ENCODE measurements at places on chromosomes 1 and 21.
A peak's percentile ranks its signal among the peaks of the same experiment; 100 is the strongest.

DNA sequence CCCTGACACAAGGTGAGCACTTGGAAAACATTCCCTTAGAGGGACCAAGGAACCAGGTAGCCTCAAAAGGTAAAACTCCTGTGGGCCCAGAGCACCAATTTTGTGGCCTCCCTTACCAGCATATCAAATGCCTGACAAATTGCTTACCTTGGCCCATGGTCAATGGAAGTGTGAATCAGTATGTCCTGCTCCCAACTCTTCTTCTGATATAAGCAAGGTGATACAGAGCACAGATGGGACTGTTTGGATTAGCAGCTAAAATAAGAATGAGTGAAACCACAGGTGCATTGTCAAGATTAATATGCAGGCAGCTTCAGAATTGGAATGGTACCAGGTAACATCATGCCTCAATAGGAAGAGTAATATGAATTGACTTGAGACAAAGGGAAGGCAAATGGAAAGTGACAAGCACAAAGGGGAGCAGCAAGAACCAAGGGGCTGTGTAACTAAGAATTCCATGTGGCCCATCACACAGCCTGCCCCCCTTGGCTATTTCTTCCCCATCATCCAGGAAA lies 156.8 kb upstream of the KCND3 start:
- DNase-seq = no peak

DNA sequence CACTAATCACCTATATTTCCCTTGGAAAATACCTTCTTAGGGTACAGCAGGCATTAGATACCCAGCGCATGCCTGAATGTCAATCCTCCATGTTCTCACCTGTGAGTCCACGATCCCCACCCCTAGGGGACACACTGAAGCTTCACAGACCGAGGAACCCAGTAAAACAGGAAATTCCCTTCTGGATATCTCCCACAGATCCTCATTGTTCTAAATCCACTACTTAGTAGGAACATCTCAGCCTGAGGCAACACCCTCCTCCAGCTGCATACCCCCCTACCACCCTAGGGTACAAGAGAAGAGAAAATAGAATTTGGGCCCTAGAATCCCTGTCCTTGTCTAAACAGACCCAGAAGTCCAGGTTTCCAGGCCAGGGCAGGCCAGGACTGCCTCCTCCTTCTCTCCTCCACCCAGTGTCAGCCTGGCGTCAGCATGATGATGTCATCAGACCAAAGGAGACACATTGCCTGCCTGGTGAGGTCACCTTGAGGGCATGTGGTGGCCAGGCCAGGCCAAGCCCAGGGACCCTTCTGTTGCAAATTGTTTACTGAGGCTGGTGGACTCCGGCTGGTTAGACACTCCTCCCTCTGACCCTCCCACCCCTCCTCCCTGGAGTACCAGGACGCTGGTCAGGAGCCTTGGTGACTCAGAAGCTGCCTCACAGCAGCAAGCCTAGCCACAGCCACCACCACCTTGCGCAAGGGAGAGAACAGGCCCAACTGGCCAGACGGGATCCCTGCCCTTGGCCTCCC lies 6.2 kb downstream of the NECTIN4 start:
- peak; percentile 92 for DNase-seq

DNA sequence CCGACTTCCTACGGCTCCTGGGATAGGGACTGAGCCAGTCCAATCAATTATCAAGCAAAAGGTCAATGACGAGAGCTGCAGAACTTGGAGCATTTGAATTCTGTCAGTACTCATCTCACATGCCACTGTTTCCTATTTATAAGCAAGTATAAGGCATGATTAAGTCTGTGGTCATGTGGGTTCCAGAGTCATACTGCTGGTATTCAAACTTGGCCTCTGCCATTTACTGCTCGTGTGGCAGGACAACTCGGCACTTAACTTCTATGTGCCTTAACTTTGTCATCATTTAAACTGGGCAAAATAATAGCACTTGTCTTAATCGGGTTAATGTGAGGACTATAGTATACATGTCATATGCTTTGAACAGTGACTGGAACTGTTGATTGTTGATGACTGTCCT lies 44.9 kb upstream of the TNFSF18 start:
- DNase-seq = peak; percentile 9

GRCh38 chr21:28749536-28749935 lies 243.1 kb downstream of the LTN1 start:
- no peak for DNase-seq

- DNase-seq = no peak
These were observed 11.7 kb downstream of the TNFSF18 start for GRCh38 chr1:173038875-173039554.

GRCh38 chr1:191022856-191023255 lies 545.2 kb upstream of the BRINP3 start:
- no peak for DNase-seq

DNA sequence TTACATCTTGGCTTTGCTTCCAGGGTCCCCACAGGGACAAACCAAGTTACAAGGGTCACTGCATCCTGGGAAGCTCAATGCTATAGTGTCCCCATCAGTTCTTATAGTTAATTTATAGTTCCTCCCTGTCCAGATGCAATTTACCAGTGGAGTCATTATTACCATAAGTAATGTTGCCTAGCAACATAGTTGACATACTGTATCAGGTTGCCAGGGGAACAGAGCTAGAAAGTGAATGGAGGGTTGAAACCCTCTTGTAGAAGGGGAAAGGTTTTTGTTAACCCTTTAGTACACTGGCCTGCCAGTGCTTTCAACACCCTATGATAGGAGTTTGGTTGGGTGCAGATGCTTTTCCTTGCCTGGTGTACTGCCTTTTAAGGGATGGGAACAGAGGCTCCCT lies 34.3 kb upstream of the TTC4 start:
- no peak for DNase-seq

GRCh38 chr1:119675349-119676345 lies 27.6 kb upstream of the ZNF697 start:
- DNase-seq = peak; percentile 55

DNA sequence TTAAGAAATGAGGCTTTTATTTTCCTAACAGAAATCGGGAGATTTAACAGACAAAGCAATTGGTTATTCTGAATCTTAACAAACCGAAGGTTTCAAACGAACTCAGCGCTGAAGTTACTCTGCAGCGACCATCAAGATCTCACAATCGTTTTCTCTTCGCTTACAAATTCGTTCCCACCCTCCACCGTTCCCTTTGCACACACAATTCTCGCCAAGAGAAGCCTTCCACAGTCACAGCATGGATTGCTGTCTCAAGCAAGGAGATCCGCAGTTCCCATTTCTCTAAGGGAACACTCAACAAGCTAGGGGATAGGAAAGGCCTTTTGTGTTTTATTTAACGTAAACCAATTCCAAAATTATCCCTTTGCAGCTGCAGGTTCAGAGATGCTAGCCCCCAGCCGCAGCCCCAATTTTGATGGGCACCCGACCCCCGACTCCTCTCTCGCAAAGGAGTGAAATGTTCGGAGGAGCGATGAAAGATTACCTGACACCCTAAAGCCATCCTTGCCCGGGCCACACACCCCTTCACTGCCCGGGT lies 755 bp downstream of the FBXO42 start:
- DNase-seq = no peak

DNA sequence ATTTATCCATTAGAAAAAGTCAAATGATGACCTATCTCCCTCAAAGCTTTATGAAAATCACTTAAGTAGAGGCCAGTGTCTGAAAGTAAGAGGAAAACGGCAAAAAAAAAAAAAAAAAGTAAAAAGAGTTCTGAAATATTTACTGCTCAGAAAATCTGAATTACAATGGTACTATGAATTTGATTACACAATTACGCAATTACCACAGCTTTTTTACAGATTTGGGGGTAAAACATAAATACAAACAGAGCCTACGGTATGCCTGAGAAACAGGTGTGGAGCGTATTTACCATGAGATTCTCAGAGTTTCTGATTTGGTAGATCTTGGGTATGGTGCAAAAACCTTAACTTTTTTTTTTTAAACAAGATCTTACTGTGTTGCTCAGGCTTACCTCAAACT lies 15.9 kb upstream of the FBXO28 start:
- no peak for DNase-seq

- DNase-seq = no peak
These were observed 663.0 kb downstream of the NPHP4 start for GRCh38 chr1:5329068-5329739.

GRCh38 chr1:11138952-11139351 lies 39.3 kb upstream of the EXOSC10 start:
- no peak for DNase-seq

- no peak for DNase-seq
These were observed 59.9 kb downstream of the JAK1 start for GRCh38 chr1:64906447-64906846.

- DNase-seq = peak; percentile 60
These were observed 44.2 kb upstream of the LAPTM5 start for GRCh38 chr1:30801771-30802198.

DNA sequence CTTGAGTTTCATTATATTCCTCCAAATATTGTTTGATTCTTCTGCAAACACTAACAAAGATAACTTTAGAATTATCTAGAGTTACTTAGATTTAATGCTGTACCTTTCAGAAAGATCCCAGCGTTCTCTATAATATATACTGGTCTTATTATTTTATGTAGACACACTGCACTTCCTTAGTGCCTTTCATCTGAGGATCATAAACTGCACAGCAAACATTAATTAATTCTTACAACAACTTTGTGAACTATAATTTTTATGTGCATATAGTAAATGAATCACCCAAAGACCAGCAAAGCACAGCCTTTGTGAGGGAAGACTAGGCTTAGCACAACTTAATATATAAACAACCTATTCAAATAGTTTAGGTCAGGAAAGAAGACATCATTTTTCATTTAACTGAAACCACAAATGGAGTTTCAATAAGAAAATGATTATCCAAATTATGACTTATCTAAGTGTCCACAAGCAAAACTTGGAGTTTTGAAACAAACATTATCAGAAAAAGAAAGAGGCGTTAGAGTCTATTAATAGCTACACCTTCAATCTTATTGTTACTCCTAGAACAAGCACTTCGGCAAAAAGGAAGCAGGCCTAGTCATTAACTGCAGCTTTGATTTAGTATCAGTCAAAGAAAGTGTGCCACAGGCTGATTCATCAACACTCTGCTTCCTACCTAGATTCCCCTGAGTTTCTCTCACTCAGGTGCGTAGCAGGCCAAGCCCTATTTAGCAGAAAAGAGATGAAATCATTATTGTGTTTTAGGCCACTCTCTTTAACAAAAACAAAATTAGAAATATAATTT lies 22.5 kb upstream of the RC3H1 start:
- DNase-seq = no peak

DNA sequence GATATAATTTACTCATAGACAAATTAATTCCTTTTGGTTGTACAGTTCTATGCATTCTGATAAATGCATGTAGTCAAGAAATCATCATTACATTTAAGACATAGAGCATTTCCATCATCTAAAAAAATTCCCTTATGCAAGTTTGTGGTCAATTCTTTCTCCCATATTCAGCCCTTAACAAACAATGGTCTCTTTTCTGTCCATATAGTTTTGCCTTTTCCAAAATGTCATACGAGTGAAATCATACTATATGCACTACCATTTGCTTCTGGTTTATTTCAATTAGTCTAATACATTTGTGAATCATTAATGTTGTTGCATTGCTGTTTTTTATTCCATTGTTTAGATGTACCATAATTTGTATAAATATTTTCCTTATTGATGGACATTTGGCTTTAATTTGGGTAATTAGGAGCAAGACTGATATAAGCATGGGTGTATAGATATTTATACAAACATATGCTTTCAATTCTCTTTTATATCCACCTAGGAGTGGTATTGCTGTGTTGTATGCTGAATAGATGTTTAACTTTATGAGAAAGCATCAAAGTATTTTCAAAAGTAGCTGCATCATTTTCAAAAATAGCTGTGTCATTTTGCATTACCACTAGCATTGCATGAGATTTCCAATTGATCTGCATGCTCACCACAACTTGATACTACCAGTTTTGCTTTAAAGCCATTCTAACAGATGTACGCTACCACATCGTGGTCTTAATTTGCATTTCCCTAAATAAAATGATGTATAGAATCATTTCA lies 397.0 kb upstream of the ADAMTS5 start:
- DNase-seq = no peak

- DNase-seq = no peak
These were observed 121.7 kb upstream of the KIAA0040 start for GRCh38 chr1:175314300-175314699.

- DNase-seq = peak; percentile 60
These were observed 37.5 kb downstream of the ELAPOR1 start for GRCh38 chr1:109151146-109151990.

GRCh38 chr1:17717594-17718535 lies 37.3 kb upstream of the ACTL8 start:
- DNase-seq = no peak

GRCh38 chr1:222370081-222370912 lies 177.6 kb downstream of the HHIPL2 start:
- peak; percentile 48 for DNase-seq

GRCh38 chr1:47894410-47895278 lies 102.5 kb downstream of the TRABD2B start:
- peak; percentile 65 for DNase-seq

DNA sequence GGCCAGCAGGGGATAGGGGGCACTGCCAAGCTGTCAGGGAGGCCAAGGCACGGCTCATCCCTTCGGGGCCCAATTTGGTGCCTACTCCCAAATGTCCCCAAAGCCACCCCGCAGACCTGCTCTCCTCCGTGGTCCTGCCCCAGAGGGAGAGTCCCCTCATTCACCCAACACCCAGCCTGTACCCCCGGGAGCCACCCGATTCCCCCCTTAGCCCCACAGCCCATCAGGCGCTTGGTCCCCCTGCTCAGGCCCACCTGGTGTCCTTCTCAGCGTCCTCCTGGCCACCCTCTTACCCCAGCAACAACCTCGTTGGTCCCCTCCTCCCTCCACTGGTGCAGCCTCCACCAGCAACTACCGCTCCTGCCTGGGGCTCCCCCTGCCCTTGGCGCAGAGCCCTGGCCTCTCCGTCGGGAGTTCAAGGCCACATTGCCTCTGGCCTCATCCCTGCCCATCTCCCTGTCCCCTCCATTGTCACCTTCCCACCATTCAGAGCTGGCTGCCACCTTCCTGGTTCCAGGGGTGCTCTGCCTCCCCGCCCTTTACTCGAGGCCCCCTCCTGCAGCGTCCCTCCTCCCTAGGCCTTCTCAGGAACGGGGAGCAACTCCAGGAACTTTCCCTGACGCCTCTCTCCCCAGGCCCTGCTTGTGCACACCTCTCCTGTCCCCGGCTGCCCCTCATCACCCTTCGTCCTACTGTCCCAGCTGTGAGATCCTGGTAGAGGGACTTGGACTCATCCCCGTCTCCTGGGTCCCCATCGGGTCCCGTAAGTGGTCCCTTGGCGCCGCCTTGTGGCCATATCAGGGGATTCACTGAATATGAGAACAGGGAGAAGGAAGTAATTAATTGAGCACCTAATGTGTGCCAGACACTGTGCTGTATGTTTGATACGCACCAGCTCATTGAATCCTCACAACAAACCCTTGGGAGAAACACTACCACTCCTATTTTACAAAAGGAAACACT lies 73.9 kb downstream of the RAP1GAP start:
- DNase-seq = peak; percentile 46

DNA sequence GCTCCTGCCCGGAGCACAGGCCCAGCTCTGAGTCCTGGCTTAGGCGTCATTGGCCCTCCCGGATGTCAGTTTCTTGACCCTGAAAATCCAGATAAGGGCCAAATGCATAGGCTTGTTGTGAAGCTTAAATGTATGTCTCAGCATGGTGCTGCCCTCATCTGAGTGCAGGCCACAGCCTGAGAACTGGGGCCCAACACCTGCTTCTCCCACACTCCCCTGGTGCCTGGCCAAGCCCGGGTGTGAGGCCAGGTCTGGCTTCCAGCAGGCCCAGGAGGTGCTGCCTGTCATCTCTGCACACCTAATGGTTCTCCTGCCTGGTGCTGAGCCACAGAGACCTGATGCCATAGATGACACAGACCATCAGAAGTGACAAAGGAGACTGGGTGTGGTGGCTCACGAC lies 14.0 kb downstream of the MX2 start:
- no peak for DNase-seq

- no peak for DNase-seq
These were observed 60.2 kb upstream of the ARHGEF16 start for GRCh38 chr1:3393987-3394920.
